Activated naive CD4-positive, alpha-beta T cell treated with anti-CD3 and anti-CD28 coated beads, Interleukin-2, amount 50 U/mL, for 16 hours (primary cell): ENCODE measurements at places on chromosomes 1 and 21.

DNA sequence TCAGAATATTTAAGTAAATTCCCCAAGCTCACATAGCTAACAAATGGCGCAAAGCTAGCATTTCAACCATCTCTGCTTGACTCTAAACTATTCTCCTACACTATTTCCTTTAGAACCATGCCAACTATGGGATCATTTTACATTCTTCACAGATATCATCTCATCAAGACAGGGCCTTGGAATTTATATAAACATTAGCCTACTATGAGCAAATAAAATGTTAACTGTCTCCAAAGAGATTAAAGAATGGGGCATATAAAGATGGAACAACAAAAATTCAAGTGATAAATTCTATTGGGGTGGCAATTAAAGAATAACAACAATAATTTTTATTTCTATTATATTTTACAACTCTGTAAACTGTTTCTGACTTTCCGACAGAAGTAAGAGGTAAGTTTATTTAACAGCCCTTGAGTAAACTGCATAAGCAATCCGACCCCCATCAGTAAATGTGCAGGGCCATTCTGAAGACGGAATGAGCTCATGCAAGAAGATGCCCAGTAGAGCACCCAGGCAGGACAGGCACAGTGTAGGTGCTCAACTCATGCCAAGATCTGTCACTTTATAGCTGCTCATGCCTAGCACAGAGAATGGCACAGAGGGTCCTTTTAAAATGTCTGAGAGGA is 261.9 kb downstream of the VAV3 start:
- DNase-seq, result no peak

GRCh38 chr1:230622151-230622550 is 20.1 kb upstream of the COG2 start:
- no peak for DNase-seq

GRCh38 chr1:182274618-182275017 is 117.0 kb downstream of the GLUL start:
- no peak for DNase-seq

- no peak for DNase-seq
Measured at GRCh38 chr1:116902723-116903383, 6.9 kb upstream of the PTGFRN start.

- DNase-seq, result no peak
Measured at GRCh38 chr1:180229483-180230415, at the start of gene LHX4. TSS of gene LHX4 (plus strand) at chr1:180230264. CDS start at chr1:180230530, 266 bp downstream.

DNA sequence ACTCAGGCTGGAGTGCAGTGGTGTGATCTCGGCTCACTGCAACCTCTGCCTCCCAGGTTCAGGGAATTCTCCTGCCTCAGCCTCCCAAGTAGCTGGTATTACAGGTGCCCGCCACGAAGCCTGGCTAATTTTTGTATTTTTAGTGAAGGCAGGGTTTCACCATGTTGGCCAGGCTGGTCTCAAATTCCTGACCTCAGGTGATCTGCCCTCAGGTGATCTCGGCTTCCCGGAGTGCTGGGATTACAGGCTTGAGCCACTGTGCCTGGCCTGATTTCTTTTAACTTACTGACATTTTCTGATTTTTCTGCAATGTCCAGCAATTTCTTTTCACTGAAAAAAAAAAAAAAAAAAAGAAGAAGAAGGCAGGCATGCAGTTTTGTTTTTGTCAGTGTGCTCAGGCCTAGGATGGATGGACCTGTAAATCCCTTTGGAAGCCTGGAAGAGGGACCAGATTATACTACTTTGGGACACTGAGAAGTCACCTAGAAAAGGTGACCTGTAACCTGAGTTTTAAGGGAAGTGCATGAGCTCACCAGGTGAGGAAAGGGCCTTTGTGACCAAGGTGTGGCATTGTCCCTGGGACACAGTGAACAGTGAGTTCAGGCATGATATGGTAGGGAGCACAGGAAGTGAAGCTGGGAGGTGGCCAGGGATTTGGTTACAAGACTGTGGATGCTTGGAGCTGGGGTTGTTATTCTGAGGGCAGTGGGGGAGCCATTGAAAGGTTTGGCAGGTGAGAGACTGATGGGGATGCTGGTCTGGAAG is 2.7 kb upstream of the TMEM61 start:
- DNase-seq, result no peak

DNA sequence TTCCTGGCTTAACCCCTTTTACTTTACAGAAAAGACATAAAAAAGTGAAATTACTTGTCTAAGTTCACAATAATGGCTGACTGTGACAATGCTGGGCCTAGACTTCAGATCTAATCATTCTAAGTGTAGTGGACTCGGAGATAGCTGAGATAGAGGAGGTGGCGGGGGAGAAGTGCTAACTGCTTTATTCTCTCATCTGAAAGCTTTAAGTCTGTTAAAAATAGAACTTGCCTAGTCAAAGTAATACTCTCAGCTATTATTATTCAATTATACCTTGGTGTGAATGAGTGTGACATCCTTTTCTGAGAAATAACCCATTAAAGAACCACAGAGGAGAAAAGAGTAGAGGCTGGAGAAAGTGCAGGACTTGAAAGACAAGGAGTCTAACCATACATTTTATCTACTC is 96.1 kb upstream of the OLIG2 start:
- no peak for DNase-seq

- DNase-seq, result no peak
Measured at GRCh38 chr1:30845237-30845903, 63.2 kb downstream of the SDC3 start.

DNA sequence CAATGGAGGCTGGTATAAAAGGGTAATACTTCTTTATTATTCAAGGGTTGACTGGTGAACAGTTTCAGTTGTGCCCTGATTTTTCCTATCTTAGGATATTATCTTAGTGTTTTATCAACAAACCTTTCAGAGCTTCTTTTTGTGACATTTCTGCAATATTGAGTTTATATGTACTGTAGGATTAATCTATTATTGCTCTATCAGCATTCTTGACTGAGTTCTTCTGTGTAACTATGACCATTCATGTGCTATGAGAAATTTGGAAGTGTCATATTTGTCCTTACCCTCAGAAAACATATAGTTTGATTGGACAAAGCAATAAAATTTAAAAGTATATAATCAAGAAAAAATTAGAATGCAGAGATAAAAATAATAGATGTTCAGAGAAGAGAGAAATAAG is 25.5 kb upstream of the MRPS6 start:
- DNase-seq, result no peak
